Stimulated activated CD4-positive, alpha-beta T cell treated with anti-CD3 and anti-CD28 coated beads, Interleukin-15, amount 100 ng/mL, for 24 hours (primary cell): ENCODE measurements at places on chromosomes 5 and 9.
A peak's percentile ranks its signal among the peaks of the same experiment; 100 is the strongest.

DNA sequence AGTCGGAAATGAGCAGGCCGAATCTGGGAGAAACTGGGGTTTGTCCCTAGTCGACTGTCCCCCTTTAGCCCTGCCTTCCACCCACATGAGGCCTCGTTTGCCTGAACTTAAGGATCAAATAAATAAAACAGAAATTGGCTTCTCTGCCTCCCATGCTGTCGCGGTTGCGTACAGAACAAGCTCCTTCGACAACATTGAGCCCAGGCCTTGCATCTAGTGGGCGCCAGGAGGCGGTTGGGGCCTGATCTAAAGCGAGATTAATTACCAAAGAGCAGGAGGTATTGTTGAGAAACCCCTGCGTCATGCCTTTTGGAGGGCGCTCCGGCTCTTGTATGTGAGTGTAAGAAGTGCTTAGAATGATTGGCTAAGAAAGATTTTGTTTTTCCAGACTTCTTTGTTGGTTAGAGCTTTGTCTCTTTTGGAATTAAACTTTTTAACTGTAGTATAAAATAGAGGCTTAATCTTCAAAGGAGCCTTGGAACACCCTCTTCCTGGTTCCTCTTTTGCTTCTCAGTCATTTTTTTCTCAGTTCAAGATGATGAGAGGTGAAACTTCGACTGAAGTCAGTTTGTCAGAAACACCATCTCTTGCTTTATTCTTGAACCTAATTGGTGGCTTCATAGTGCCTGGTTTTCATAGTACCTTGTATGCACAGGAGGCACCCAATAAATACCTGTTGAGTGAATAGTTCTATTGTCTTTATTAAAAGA is 828 bp downstream of the ATP6V0E1 start:
- DNase-seq: peak; percentile 81

DNA sequence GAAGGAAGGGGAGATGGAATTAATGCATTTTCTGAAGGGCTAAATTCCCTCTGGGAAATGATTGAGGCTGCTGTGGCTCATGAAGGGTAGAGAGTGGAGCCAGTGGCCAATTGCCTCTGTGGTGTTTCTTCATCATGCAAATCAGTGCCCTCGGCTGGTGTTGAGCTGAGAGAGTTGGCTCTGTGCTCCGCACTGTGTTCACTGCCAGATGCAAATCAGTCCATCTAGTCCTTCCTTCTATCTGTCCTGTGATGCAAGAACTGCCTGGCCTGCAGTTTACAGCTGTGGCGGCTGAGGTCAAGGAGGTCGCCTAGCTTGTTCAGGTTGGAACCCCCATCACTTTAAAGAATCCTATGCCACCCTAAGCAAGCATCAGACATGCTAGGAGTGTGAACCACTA is 6.0 kb downstream of the TMEM171 start:
- no peak for DNase-seq

GRCh38 chr9:131670247-131671132 is 69.4 kb downstream of the RAPGEF1 start:
- no peak for DNase-seq

- DNase-seq: peak; percentile 71
Measured at GRCh38 chr5:98774192-98775033, 950 bp downstream of the RGMB start.

GRCh38 chr9:126925876-126926275 is 11.3 kb downstream of the RALGPS1 start:
- DNase-seq: no peak

- DNase-seq: no peak
Measured at GRCh38 chr5:180591311-180591887, at the start of gene SCGB3A1. SCGB3A1 (minus strand) TSS chr5:180591499; CDS start chr5:180591462, 37 bp downstream.

- DNase-seq: no peak
Measured at GRCh38 chr9:27626244-27627187, 53.2 kb upstream of the C9orf72 start.

- DNase-seq: no peak
Measured at GRCh38 chr9:20289423-20290010, 332.8 kb downstream of the MLLT3 start.

DNA sequence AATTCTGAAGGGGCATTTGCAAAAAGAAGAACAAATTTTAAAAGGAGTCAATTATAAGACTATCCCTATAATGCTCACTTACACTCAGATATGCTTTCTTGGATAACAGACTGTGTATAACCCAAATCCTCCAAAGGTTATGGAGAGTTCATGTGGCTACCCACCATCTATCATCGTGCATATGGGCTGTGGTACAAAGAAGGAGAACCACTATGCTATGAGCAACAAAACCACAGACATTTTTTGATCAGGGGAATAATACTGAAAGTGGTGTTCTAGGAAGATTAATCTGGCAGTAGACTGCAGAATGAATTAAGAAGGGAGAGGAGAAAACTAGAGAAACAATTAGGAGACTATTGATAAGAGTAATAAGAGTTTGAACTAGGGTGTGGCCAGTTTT is 16.8 kb downstream of the NR3C1 start:
- DNase-seq: peak; percentile 18

DNA sequence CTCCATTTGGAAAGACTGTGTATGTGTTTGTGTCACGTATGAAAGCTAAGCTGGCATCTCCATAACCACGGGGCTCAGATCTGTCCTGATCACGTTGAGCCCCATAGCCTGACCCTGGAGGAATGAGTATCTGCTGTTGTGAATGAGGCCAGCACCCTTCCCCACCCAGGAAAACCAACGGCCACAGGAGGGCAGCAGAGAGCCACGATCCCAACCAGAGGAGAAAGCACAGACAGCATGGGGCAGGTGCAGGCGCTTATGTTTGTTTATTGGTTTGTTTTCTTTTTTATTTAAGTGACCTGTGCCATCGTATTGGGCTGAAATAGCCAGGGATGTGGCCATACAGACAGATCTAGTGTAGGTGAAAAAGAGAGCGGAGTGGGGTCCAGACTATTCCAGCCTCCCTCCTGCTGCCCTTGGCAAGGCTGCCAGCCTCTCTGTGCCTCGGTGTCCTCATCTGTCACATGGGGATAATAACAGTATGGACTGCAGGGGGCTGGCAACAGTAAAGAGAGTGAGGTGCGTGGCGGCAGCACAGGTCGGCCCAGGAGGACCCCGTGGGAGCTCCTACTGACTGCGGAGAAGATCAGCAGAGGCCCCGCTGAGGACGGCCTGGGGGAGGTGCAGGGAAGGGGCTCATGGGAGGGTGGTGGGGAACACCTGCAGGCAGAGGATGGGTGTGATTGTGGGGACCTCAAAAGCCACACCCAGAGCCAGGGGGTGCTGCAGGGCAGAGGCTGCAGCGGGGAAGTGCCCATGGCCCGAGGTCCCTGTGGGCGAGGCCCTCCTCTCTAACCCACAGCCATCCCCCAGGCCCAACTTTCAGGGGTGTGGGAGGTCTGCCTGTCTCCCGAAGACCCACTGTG is 12.1 kb downstream of the OR2V2 start:
- DNase-seq: peak; percentile 94

DNA sequence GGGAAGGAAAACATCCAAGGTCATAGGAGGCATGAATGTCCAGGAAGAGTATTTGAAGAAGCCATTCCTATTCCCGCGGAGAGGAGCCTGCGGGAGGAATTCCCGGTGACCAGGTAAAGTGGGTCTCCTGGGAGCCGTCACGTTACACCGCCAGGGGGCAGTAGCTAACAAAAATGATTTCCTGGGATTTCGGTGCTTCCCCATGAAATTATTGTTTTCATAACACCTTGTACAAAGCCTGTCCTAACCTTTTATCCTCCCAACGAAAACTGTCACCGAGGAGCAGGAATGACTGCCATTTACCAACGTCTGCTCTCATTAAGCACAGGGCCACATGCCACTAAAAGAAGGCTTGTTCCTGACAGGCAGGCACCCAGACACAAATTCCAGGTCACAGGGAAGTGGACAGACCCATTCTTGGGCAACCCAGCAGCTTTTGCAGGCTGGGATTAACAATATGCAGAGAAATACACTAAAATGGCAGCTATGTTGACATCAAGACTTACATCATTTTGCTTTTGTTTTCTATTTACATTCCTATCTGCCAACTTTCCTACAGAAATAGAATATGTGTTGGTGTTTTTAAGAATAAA is 41.2 kb upstream of the CTSL start:
- DNase-seq: no peak

DNA sequence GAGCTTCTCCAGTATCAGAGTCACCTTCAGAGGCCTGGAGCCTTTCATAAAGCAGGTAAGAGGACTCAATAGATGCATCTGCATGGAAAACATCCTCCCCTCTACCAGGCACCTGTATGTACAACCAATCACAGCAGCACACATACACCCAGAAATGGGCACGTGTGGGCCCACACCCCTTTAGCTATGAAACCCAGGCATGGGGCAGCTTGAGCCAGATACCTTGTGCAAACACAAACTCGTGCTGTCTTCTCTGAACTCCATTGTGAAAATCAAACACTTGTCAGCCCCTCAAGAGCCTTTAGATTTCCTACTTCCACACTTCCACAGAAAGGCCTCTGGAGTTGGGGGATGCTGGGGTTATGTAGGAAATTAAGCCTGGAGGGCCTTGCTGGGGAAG is 1.1 kb upstream of the CSF2 start:
- DNase-seq: no peak

GRCh38 chr5:115295777-115296123 is 704 bp downstream of the CCDC112 start:
- DNase-seq: no peak

GRCh38 chr5:8521991-8522390 is 653.0 kb downstream of the MTRR start:
- DNase-seq: no peak

GRCh38 chr9:18429070-18429469 is 44.9 kb upstream of the ADAMTSL1 start:
- DNase-seq: no peak

GRCh38 chr9:77816641-77817341 is 168.7 kb upstream of the GNA14 start:
- no peak for DNase-seq

GRCh38 chr9:12318732-12319685 is 374.2 kb upstream of the TYRP1 start:
- DNase-seq: no peak

GRCh38 chr5:84059672-84060071 is 325.0 kb downstream of the EDIL3 start:
- no peak for DNase-seq

GRCh38 chr9:93574900-93575795 is 1.2 kb upstream of the PHF2 start:
- no peak for DNase-seq

DNA sequence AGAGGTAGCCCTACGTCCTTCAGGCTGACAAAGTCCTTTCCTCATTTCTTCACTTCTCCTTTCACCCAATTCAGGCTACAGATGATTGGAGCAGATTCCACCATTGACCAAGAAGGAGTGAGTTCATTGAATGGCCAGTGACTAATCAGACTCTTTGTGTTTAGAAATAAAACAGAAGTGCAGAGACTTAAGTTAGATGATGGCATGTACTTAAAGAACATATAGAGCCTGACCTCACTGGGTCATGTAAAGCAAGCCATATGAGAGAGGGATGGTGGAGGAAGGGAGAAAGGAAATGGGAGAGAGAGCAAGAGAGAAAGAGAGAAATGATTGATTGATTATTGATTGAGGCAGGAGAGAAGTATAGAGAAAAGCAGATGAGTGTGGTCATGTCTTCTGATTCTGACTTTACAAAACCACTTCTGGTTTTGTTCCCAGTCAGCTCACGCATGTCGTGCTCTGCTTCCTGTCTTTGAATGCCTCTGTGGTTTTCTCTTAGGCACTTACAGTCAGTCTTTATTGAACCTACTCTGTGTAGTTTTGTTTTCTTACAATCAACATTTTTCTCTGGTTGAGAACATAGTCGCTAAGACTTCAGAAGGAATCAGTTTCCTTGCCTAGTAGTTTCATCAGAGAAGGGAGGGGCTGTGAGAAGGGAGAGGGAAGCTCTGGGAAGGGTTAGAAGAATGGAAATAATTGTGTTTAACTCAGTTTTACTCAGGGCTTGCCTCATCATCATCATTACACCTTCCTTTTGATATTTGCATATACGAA is 149.2 kb upstream of the KLF9 start:
- DNase-seq: peak; percentile 67

DNA sequence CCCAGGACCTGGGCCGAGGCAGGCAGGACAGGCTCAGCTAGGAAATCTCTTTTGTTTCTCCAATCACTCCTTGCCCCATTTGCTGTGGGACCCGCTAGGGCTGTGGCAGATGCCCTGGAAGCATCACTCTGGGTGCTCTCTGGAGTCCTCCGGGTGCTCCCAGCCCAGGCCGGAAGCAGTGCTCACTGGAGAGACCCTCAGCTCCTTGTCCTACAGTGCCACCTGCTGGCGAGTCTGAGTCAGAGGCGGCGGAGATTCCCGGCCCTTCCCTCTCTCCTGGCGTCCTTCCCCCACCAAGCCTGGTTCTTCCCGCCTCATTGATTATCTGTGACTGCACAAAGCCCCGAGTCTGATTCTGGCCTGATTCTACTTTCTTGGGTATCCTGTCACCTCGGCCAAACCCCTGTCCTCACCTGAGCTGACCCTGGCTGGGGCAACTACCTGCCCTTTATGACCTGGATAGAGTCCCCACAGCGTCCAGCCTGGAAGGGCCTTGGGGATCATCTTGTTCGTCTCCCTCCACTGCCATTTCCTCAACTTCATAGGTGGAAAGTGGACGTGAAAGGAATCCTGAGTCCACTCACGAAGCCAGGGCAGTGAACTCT is 7.3 kb upstream of the BARHL1 start:
- DNase-seq: peak; percentile 70
